CD4-positive, CD25-positive, alpha-beta regulatory T cell (primary cell): ENCODE measurements at places on chromosomes 1 and 21.

DNA sequence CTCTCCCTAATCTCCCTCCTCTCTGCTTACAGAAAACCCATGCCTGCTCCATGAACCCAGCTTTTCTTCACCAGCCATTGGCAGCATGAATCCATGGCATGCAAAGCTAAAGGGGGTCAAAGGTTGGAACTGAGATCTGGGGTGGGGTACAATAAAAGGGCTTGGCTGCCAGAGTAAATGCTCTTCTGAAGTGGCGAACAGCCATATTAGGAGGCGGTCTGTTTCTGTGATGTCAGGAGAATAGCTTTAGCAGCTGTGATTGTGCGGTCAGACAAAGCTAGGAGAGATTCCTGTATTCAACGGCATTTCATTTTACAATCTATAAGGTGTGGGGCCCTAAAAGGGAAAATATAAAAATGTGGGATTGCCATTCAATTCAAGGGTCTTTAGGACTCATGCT lies 71.7 kb upstream of the TMPRSS2 start:
- DNase-seq: no peak

DNA sequence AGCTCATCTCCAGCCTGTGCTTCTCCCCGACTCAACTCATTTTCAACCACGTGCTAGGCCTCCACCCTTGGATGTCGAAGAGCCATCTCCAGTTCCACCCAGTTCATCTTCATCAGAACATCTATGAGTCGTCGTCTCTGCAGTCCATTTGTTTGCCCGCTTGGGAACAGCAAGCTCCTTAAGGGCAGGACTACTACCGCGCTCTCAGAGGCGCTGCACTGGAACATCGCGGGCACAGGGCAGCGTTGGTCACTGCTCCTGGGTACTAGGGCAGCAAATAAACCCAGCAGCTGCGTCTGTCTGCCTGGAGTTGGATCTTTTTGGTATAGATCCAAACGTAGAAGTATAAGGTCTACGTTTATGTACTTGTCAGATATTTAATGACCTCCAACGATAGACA lies 478 bp upstream of the PRDM2 start:
- peak; percentile 41 for DNase-seq

DNA sequence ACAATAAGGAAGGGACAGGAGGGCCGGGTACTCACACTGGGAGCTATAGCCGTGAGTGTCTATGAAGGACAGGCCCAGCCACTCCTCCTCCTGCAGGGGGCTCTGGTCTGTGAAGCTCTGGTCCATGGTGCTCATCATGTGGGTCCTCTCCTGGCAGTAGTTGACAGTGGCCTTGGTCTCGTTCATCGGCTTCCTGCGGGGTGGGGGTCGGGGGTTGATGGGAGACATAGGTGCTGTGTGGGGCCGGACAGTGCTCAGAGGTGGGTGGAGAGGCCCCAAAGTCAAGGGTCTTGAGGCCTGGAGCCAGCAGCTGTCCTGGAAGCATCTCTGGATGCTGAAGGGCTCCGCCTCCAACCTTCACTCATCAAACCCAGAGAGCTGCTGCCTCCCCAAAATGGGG lies 260.4 kb downstream of the PTPRU start:
- DNase-seq: no peak

DNA sequence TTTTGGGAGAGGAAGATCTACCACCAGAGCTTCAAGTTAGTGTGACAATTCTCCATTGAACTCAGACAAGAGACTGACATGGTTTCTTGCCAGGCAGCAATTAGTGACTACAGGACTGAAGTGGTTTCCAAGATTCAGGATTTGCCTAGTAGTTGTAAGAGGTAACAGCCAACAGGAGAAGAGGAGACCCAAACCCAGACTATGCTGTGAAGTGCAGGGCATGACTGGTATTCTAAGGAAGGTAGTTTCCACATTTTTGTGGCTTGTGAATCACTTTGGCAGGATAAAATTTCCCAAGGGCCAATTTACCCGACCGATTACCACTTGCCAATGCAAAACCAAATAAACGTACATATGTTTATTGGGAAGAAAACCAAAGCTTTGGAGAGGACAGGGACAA lies 14.7 kb upstream of the RAP1A start:
- no peak for DNase-seq

- DNase-seq: no peak
Measured at GRCh38 chr1:221672239-221672645, 69.6 kb downstream of the DUSP10 start.

DNA sequence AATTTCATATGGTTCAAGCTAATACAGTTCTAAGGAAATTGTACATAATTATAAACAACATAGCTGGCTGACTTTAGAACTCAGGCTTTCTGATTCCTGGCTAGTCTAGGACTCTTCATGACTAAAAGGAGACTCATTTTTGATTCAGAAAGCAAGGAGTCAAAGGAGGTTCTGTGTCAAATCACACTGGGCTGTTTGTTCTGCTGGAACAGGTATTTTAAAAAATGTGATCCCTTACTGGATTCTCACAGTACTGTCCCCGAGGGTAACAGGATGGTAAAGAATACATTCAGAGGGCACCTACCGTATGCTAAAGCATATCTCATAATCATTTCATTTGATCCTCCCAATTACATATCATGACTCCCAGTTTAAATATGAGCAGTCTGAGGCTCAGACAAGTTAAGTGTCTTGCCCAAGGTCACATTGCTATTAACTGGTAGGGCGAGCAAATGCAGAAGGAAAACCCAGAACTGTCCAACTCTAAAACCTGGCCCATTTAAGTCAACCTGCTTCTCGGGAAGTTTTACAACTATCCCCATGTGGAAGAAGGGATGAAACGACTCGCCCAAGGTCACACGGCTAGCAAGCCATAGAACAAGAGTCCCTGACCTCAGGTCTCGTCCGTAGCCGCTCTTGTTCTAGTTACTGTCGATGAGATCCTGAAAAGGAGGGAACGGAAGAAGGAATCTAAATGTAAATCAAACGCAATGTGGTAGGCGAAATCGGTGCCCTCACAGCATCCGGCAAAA lies 675 bp downstream of the MYSM1 start:
- DNase-seq: no peak

- no peak for DNase-seq
Measured at GRCh38 chr21:32306021-32306780, 7.5 kb downstream of the MRAP start.

- no peak for DNase-seq
Measured at GRCh38 chr1:172496678-172497077, 36.3 kb upstream of the SUCO start.

- DNase-seq: no peak
Measured at GRCh38 chr21:46308431-46308830, 15.2 kb downstream of the C21orf58 start.

GRCh38 chr1:40132383-40133311 lies 28.5 kb upstream of the RLF start:
- DNase-seq: no peak

DNA sequence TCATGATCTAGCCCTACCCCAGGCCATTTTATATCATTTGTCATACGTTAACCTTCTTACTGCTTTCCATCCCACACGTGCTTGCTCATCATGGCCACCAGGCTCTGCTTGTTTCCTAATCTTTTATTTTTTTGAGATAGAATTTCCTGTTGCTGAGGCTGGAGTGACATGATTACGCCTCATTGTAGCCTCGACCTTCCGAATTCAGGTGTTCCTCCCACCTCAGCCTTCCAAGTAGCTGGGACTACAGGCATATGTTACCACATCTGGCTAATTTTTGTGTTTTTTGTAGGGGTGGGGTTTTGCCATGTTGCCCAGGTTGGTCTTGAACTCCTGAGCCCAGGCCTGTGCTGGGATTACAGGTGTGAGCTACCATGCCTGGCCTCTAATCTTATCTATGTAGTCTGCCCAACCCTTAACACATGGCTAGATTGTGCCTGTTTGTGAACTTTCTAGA lies 3.3 kb downstream of the UAP1 start:
- DNase-seq: no peak

- no peak for DNase-seq
Measured at GRCh38 chr1:170640581-170640980, 23.4 kb upstream of the PRRX1 start.

DNA sequence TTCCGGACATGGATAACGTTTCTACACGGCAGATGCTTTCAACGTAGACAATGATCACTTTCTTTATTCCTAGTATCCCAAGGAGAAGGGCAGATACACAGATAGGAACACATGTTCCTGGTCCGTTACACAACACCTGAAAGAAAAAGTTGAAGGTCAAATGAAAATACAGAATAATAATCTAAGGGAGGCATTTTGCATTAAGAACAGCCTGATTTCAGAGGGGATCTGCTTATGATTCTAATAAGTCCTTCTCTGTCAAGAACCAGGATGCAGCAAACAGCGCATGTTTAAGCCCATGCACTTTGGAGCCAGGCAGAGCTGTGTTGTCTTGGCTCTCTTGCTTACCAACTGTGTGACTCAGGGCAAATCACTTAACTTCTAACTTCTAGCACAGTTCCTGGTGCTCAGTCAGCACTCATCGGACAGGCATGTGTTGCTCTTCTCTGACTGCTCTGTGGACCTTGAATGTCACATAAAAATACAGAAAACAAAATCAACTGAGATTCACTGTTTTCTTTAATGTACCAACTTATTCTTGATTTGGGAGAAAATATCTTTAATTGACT lies 56.3 kb upstream of the CNN3 start:
- DNase-seq: no peak

- no peak for DNase-seq
Measured at GRCh38 chr1:169904834-169905233, 11.1 kb upstream of the SCYL3 start.

DNA sequence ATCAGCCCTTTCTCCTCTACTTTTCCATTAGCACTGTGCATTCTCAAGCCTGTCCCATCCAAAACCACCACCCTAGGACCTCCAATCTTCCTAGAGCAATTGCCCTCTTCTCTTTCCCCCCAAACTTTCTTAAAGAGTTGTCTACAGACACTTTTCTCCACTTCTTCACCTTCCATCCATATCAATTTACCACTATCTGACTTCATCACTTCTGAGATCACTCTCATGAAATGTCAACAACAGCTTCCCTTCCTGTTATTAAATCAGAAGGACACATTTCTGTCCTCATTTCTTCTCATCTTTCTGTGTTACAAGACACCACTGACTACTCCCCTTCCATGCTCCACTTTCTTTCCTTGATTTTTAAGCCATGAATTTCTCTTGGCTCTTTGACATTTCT lies 36.0 kb upstream of the CFAP298 start:
- no peak for DNase-seq

GRCh38 chr1:109105881-109106280 lies 8.0 kb upstream of the ELAPOR1 start:
- no peak for DNase-seq

DNA sequence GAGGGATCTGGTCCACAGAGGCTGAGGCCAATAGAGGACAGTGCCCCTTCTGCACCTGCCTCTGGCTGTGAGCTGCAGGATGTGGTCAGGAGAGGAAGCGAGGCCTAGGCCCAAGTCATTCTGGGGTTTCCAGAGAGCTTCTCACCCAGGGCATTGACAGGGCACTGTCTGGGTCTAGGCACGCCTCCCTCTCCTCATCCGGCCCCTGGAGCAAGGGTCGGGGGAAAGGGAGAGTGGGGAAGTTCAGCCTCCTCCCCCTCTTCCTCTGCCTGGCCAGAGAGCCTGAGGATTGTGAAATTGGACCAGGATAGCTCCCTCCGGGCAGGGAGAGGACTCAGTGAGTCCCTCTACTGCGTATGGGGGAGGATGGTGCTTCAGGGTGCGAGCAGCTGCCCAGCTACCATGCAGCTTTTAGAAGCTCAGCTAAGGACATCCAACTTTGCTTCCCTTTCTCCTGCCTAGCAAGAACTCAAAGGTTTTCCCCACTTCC lies 6.3 kb upstream of the INAVA start:
- peak; percentile 77 for DNase-seq
